CD4-positive, CD25-positive, alpha-beta regulatory T cell (primary cell): ENCODE measurements at places on chromosomes 7 and 10.

- peak; percentile 69 for DNase-seq
These were observed 9.0 kb downstream of the SKIDA1 start for GRCh38 chr10:21516242-21517131.

- DNase-seq: peak; percentile 49
These were observed 6.5 kb downstream of the STAMBPL1 start for GRCh38 chr10:88886557-88886956.

GRCh38 chr7:155368894-155369600 lies 71.4 kb downstream of the INSIG1 start:
- no peak for DNase-seq

DNA sequence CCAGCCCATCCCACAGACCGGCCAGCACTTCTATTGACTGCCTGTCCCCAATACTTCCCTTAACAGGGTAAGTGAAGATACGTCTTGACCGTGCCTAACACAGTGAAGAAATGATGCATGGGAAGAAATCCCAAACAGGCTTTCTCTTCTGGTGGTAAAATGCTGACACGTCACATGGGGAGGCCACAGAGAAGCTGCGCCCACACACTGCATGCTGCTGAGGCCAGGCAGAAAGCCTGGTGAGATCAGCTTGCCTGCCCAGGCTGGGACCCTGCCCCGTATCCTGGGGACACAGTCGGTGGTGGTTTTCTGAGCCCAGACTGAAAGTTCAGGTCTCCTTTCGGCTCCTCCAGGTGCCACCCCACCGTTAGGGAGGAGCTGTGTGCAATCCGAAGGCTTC lies 356.3 kb upstream of the MGMT start:
- DNase-seq: no peak

DNA sequence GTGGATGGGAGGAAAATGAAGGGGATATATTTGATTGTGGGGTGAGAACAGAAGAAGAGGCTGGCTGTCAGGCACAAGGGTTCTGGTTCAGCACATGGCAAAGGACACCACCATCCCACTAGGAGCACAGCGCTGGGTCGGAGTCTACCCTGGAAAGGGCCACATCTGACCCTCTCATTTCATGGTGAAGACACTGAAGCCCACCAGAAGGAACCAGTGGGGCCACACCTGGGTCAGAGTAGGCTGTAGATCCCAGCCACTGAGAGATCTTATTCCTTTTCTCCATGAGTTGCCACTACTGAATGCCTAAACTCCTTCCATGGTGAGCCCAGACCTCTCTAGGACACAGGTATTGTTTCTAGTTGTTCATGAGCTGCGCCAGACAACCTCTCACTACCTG lies 25.8 kb downstream of the SFTPD start:
- DNase-seq: no peak

DNA sequence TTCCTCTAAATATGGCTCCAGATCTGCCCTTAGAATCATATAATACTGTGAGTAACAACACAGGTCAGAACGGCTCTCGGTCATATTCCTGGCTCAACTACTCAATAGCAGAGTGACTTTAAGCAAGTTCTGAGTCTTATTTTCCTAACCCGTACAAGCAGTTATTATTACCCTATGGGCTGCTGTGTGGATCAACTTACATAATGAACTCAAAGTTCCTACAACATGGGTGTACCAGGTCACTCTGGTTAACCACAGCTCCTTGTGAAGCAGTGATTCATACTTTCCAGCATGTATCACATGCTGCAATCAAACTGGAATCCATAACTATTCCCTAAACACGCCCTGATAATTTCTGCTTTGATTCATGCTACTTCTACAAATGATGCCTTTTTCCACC lies 107.3 kb downstream of the LRRN3 start:
- no peak for DNase-seq

GRCh38 chr10:78041170-78042057 lies 7.8 kb downstream of the RPS24 start:
- DNase-seq: no peak

- no peak for DNase-seq
These were observed 19.4 kb downstream of the JCAD start for GRCh38 chr10:30039988-30040387.

- DNase-seq: no peak
These were observed 111.6 kb upstream of the HABP2 start for GRCh38 chr10:113441220-113441619.

- no peak for DNase-seq
These were observed 286.3 kb upstream of the ZMIZ1 start for GRCh38 chr10:78782441-78782840.
